ENCODE measurements at places on chromosomes 6 and 20.

DNA sequence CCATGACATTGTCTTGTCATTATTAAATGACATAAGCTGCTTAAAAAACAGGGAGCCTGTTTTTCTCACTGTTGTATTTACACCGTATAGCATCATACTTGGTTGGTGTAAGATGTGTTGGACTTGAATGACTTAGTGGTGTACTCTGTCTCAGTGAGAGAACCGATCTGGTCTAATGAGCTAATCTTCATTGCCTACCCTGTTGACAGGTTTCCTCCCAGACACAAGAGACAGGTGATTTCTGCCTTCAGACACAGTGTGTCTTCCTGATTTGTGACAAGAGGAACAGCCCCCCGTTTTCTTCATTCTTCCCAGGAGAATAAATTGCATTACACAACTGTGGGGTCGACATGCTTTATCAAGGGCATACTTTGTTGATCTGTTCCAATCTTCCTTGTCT lies 137.2 kb upstream of the ID4 start:
- no peak for DNase-seq

DNA sequence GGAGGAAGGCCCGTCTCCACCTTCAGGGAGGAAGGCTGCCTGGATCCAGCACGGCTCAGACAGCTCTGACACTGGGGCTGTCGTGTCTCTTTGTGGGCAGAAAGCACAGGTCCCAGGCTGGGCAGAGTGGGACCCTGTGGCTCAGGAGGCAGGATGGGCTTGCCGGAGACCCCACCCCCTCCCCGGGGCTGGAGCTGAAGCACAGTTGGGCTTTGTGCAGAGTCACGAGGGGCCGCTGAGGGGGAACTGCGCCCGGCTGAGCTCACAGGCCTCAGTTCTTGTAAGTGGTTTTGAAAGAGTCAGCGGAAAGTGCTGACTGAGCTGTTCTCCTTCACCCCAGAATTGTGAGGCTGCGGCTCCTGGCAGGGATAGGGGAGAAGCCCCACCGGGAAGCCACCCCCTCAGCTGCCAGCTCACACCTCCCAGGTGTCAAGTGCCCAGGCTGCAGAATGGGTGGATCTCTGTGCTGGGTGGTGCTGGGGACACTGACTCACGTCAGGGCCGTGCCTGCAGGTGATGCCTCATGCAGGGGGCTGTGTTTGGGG lies 145.5 kb upstream of the RNF24 start:
- DNase-seq, result peak; percentile 54

DNA sequence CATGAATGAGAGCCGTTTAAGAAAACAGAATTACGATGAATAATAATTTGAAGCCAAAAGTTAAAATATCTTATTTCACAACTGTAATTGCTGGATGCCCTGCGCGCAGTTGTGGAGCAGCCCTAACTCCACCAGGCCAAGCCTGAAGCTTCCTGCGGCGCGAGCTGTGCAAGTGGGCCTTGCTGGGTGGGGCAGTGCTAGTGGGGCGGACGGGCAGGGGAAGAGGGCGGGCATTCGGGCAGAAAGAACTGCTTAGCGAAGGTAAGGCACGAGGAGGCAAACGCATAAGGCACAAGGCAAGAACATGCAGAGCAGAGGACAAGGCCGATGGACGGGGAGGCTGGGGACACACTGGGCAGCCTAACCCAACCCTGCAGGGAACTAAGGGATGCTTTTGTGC lies 2.3 kb downstream of the HLA-DQB2 start:
- no peak for DNase-seq

DNA sequence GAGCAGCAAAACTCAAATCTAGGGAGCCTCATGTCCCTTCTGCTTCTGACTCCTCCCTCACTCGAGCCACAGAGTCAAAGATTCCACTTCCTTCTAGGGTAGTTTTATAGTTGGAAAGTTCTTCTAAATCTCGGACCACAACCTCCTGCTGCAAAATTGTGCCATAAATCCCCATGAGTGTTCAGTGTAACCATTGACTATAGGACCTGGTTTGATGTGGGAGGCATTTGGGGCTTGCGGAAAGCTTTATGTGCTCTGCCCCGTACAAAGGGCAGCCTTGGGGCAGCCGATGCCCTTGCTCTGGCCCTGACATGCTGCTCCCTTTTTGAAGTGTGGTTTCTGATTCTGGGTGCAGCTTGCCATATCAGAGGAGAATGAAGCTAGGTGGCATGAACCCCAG lies 43.6 kb upstream of the IER3 start:
- DNase-seq, result no peak

DNA sequence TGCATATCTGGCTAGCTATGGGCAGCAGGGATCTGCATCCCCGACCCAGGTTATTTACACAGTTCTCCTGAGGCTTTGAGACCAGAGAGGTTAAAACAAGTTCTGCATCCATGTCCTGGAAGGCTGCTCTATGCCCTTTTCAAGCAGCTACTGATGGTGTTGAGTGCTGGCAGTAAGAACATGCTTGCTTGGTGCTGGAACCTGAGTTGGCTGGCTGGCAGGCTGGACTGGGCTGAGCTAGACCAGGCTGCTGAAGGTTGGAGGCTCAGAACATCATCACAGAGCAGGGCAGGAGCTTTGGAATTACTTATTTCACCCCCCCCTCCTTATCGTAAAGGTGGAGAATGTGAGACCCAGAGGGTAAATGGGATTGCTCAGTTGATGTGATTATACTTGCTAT lies 16.9 kb upstream of the LRFN2 start:
- DNase-seq, result no peak

DNA sequence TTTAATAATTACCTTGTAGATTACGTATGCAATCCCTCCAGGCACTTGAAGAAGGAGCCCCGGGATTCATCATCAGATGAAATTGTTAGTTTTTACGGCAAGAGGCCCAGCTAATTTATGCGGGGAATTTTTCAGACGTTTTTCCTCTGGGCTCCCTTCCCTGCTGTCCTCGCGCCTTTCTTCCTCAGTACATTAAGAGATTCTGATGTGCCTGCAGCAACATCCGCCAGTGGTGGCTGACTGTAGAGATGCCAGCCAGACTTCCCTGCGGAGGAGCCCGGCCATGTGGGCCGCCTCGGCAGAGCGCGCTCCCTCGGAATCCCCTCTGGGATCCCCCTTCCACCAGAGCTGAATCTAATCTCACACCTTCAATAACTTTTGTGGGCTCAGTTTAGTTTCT lies 46.4 kb upstream of the POU3F2 start:
- DNase-seq, result no peak

DNA sequence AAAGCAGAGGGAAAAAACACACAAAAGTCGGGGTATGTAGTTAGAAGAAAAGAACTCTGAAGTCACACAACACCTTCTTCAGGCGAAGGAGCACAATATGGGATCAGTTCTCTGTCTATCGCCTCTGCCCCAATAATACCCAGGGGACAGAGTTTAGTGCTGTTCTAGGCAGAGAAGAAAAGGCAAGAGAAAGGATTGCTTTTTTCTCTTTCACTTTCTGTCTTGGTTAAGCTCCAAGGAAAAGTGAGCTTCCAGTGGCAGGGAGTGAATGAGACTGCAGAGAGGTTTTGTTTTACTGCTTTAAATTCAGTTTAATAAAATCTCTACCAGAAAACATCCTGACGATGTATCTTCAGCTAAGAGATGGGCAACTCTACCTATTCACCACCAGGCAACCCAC lies 86.6 kb upstream of the STXBP5 start:
- DNase-seq, result no peak

- DNase-seq, result no peak
These were observed 28.1 kb downstream of the HM13 start for GRCh38 chr20:31542201-31542842.

- DNase-seq, result no peak
These were observed 20.3 kb upstream of the GTF3C6 start for GRCh38 chr6:110938171-110938570.
